ENCODE measurements at places on chromosomes 11 and 22.

- DNase-seq, result no peak
Measured at GRCh38 chr11:78210000-78210608, 21.4 kb downstream of the USP35 start.

DNA sequence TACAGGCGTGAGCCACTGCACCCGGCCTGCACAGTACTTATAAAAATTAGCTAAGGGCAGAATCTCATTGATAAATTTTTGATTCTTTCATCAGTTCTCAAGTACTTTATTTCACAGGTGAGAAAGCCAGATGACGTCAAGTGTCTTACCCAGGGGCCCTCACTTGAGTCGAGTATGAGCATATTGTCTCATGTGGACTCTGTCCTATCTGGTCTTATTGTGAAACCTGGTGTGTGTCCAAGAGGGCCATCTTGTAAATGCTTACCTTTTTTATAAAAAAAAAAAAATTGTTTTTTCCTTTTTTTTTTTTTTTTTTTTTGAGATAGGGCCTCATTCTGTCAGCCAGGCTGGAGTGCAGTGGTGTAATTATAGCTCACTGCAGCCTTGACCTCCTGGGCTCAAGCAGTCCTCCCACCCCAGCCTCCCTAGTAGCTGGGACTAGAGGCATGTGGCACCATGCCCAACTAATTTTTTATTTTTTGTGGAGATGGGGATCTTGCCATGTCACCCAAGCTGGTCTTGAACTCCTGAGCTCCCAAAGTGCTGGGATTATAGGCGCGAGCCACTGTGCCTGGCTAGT is 6.0 kb downstream of the ACO2 start:
- no peak for DNase-seq

DNA sequence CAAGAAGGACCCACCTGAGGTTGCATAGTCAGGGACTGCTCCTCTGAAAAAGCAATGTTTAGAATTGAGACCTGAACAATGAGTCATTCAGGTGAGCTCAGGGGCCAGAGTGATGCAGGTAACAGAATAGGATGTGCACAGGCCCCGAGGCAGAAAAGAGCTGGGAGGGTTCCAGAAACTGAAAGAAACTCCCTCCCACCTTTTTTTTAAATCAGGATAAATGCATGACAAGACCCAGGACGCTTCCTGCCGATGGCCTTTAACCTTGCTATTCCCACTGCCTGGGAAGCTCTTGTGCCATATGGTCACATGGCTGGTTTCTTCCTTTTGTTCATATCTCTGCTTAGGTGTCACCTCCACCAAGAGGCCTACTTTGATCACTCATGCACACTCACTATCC is 214.2 kb upstream of the ZBED5 start:
- no peak for DNase-seq

DNA sequence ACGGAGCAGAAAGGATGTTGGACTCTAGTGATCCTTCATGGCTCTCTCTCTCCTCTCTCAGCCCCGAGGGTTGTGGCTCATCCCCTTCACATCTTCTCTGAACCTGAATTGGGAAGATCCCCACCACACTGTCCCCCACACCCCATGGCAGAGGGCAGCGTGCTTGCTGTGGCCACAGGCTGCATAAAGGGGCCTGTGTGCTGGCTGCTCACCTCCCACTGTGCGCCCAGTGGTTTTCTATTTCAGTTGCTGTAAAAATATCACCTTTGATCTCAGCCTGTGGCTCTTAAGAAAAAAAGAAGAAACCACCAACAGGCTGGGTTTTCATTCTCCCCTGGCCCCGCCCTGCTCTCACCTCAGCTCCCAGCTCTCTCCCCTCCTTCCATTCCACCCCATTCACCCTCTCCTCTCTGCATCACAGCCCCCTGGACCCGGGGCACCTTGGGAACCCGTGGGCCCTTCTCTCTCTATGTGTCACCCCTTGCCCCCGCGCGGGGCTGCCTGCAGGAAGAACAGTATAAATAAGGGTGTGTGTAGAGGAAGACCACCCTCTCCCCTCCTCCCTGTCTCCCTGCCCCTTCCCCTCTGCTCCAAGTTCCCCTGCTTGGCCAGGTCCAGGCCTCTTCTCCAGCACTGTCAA is 25.8 kb upstream of the WNT11 start:
- no peak for DNase-seq

GRCh38 chr11:100403816-100404215 is 283.3 kb upstream of the ARHGAP42 start:
- DNase-seq, result no peak

DNA sequence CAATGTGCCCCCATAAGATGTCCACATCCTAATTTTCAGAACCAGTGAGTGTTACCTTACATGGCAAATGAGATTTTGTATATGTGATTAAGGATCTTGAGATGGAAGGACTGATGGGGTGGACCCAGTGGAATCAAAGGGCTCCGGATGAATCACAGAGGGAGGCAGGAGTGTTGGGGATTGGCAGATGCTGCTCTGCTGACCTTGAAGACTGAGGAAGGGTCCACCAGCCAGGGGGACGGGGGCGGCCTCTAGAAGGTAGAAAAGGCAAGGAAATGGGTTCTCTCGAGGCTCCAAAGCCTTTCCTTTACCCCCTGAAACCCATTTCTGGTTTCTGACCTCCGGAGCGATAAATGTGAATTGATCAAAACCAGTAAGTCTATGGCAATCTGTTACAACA is 18.8 kb downstream of the TMEM218 start:
- no peak for DNase-seq

DNA sequence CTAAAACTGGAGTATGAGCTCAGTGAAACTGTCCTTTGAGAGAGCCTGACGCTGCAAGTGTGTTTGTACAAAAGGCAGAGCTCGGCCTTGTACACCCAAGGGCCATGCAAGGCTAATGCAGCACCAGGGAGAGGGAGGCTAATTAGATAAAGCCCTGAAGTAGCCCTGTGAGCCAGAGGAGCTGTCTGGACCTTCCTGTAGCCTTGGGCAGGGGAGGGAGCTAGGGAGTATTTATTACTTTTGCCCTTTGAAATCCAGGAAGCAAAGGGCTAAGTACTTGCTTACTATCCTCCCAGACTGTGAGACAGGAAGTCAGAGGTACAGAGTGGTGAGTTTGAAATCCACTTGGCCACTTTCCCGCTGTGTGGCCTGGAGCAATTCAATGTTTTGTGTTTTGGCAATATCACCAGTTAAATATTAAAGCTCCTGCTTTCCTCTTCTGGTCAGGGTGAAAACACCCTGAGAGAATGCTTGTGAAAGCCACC is 10.2 kb upstream of the LDHA start:
- no peak for DNase-seq

DNA sequence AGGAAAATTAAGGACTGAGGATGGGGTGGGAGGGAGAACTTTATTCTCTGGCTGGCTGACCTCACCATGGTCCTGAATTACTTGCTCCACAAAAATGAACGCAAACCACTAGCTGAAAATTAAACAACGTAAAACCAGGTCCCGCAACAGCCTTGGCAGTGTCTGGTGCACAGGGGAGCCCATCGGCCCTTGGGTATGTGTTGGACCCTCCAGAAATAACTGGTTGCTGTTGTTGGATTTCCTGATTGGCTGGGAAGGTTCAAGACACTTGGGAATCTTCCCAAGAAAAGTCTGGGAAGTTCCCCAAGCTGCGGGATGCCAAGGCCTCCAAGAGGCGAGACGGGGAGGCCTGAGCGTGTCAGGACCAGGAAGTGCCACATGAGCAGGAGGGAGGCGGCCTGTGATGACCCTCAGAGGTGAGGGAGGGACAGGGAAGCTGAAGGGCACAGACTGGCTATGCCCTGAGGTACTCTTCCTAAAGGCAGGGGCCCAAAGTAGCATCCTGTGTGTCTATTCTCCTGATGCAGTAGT is 10.4 kb upstream of the RASL10A start:
- no peak for DNase-seq

- no peak for DNase-seq
Measured at GRCh38 chr11:117564321-117564720, 232.7 kb downstream of the DSCAML1 start.

- DNase-seq, result no peak
Measured at GRCh38 chr22:38796262-38796957, 2.5 kb upstream of the DNAL4 start.

DNA sequence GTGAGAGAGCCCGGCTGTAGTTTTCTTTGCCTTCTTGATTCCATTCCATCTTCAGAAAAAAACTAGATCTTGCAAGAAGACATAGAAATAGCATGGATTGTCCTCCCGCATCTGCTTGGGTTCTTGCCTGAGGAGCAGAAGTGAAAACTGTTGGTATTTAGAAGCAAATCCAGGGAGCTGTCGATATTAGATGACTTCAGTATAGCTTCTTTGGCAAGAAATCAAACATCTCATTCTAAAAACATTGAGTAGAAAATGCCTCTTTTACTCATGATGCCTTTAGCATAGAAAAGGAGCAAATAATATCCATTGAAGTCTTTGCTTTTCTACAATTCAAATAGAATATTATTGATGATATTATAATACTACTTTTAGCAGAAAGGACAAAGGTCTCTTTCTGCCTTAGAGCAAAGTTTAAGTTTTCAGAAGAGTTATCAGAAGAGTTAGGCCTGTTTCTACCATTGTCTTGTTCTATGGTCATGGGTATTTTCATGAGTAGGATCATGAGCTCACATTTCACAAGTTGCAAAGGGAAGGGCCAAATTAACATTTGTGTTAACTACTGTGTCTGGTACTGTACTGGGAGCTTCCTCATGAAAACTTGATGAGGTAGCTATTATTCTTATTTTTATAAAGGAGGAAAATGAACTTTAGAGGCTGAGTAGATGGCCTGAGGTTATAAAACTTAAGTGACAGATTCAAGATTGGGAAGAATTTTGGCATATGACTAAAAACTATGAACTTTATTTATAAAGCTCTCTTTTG is 49.7 kb downstream of the EXT2 start:
- DNase-seq, result no peak

DNA sequence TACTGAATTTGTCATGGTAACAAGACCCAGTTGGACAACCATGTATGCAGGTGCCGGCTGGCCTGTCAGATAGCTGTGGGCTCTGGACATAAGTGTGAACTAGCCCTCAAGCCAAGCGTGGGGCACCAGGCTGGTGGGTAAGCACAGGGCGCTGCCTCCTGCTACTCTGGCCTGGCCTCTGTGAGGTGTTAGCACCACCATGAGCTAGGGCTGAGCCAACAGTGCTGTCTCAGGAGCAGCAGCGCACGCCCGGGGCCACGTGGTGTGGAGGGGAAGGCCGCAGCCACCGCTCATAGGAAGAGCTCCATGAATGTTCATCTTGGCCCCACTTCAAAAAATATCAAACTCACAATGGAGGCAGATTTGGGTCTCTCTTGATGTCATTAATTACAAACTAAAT is 35.3 kb upstream of the GNB1L start:
- DNase-seq, result no peak

GRCh38 chr11:8967184-8967583 is 2.9 kb upstream of the TMEM9B start:
- DNase-seq, result no peak

DNA sequence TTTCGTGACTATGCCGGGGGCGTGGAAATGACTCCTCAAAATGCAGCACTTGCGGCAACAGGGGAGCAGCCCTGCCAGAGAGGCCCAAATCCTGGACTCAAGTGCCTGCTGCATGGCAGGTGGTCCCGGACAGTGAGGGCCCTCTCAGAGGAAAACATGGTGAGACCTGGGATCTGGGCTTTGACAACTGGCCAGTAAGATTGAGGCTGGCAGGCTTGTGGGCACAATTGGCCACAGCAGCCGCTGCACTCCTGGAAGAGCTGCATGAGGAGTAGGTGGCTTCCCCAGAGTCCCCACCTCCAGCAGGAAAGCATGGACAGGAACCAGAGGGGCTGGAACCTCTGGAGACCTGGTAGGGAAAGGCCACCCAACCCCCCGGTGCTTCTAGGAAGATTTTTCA is 13.4 kb downstream of the LINC01488 start:
- no peak for DNase-seq

DNA sequence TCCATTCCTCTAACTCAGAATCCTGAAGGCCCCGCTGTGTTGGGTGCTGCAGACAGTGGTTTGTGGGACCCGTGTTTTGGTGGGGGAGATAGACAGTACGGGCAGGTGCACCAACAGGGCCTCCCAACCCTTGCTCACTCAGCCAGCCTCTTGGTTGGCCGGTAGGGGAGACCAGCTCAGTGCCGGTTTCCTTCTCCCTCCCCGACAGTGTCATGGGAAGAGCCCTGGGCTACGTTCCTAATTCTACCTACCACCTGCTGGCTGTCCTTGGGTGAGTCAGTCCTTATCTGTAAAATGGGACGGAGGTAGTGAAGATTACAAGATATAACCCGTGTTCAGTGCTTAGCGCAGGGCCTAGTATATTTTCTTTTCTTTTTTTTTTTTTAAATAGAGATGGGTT is 5.9 kb downstream of the TMEM134 start:
- DNase-seq, result no peak

DNA sequence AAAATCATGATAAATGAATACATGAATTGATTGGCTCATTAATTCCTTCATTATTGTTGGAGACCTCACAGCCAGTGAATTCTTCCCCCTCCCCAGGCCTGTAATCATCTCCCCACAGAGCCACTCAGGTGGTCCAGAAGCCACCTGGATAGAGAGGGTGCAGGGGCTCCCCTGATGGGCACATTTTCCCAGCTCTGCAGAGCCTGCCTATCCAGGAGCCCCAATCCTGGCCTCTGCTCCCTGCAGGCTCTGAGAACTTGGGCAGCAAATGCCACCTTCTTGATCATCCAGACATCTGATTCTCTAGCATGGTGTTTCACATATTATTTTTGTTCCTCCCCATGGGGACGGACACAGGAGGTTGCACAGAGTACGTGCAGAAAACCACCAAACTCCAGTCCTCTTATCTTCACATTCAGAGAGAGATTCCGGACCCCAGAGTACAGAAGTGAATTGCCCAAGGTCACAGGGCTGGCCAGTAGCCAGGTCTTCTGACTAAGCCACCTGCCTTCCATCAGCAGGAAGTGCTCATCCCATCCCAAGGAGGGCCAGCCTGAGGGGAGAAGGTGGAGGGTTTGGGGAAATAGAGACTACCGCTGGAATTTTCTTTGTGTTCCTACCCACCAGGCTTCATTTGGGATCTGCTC is 348.0 kb downstream of the BUD13 start:
- no peak for DNase-seq

- no peak for DNase-seq
Measured at GRCh38 chr11:12724301-12725054, 50.3 kb downstream of the TEAD1 start.

GRCh38 chr11:30089921-30090320 is 73.1 kb upstream of the KCNA4 start:
- DNase-seq, result no peak

GRCh38 chr22:35708453-35708852 is 9.2 kb upstream of the APOL5 start:
- DNase-seq, result no peak

DNA sequence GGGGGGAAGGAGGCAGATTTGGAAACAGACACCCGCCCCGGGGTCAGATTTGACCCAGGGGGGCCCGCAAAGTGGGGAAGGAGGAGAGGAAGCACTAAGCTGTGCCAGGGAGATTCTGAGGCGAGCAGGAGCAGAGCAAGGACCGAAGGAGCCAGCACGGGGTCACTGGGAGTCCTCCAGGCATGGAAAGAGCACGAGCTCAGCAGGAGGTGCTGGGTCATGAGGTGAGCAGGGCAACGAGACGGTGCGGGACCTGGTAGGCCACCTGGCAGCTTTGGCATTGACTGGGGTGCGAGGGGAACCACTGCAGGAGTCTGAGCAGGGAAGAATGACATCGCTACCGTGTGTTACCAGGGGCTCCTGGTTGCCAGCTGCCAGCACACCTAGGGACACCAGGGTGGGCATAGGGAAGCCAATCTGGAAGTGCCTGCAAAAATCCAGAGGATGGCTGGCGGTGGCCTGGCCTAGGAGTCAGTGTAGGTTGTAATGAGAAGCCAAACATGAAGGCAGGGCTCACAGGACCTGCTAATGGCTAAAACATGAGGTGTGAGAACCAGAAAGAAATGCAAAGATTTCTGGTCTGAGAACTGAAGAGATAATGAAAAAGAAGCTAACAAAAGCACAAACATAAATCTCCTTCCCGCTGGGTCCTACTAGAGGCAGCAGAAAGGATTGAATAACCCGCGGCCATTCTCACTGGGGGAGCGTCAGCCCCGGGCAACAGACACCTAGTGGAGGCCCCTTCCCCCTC is 63.5 kb downstream of the MICAL3 start:
- DNase-seq, result no peak

Data from stimulated activated CD4-positive, alpha-beta T cell treated with anti-CD3 and anti-CD28 coated beads, Interleukin-1b, Interleukin-23, amount 100 ng/mL, for 1 hour (primary cell).